ENCODE measurements at places on chromosomes 12 and 14.

DNA sequence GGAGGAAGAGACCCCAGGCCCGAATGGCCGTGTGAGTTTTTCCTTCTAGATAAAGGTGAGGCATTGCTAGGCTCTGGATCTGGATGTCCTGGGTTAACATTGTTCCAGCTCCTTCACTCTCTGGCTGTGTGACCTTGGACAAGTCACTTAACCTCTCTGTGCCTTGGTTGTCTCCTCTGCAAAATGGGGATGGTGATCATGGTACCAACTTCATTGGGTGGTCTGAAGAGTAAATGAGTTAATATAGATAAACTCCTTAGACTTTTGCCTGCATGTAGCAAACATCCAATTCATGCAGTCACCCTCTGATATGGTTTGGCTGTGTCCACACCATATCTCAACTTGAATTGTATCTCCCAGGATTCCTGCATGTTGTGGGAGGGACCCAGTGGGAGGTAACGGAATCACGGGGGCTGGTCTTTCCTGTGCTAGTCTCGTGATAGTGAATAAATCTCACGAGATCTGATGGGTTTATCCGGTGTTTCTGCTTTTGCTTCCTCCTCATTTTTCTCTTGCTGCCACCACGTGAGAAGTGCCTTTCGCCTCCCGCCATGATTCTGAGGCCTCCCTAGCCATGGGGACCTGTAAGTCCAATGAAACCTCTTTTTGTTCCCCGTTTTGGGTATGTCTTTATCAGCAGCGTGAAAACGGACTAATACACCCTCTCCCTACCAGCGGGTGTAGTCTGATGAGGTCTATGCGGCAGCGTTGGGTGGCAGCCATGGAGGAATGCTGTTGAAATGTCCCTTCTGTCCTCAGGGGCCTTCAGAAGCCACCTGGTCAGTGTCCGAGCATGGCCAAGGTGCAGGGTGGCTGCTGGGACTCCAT, 256.1 kb downstream of the GLT1D1 start:
- no peak for DNase-seq

GRCh38 chr12:53995378-53996239, 4.4 kb upstream of the HOXC9 start:
- DNase-seq, result peak; percentile 84

GRCh38 chr12:89353823-89354611, 1.7 kb upstream of the DUSP6 start:
- DNase-seq, result peak; percentile 67

DNA sequence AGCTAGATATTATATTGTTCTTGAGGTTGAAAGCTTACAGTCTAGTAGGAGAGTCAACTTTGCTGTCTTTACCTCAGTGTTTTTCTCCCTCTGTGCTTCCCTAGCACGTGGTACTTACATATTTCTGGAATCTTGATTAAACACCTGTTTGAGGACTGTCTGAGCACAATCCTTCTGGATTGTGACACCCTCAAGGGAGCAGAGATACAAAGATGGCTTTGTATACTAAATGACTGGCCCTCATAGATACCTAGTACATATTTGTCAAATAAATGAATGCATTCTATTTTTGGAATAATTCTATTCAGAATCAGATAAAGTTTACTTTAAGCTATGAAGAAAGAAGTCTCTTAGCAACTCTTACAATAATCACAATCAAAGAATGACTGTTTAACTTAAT, 113.3 kb downstream of the LRRK2 start:
- DNase-seq, result no peak

DNA sequence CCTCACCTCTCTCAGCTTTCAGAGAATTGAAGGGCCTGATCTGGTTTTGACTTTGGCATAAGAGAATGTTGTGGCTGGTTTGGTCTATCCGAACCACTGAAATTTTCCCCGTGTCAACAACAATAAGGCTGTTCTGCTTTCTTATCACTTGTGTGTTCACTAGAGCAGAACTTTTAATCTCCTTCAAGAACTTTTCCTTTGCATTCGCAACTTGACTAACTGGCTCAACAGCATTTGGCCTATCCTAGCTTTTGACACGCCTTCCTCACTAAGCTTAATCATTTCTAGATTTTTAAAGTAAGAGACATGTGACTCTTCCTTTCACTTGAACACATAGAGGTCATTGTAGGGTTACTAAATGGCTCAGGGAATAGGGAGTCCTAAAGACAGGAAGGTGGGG, 25.9 kb upstream of the EDDM3A start:
- DNase-seq, result no peak

GRCh38 chr14:66824251-66824650, 316.3 kb downstream of the GPHN start:
- no peak for DNase-seq

DNA sequence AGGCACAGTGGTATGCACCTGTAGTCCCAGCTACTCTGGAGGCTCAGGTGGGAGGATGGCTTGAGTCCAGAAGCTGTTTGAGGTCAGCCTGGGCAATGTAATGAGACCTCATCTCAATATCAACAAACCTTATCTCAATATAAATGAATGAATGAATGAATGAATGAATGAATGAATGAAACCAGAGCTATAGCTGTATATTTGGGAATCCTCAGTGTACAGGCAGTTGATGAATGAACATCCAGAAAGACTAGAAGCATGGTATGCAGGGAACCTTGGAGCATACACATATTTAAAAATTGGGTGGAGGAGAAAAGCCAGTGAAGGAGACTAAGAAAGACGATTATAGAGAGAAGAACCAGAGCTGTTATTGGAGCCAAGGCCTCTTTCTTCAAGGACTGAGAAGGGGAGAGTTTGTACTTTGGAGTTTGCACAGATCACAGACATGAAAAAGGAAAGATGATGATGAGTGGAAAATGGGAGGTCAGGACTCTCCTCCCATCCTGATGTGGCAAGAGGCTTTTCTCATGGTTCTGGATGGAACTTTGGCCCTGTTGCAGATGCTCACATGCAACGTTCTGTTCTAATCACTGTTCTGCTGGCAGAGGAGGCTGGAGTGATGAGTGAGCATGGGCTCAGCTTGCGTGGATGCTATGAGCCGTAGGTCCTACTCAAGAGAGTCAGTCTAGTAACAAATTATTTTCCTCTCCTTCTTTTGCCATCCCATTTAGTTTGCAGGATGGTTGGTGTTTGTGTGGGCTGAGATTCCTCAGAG, 114.4 kb downstream of the PRKCH start:
- no peak for DNase-seq

DNA sequence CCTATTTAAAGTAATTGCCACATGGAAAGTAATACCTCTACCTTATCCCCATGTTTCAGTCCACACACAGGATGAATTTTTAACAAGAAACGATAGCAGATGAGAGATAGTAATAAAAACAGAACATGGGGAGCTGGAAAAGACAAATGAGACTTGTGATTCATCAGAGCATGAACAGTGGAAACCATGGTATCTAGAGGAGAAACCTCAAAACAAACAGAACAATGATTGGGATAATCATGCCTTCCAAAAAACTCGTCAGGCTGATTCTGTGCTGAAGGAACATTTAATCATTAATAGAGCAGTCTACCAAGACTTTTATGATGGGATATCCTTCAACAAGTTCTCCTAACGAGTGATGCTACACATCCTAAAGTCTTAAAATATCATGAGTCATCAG, 1390.7 kb downstream of the FSCB start:
- no peak for DNase-seq

GRCh38 chr12:130970165-130970907, 16.6 kb downstream of the ADGRD1 start:
- DNase-seq, result no peak

DNA sequence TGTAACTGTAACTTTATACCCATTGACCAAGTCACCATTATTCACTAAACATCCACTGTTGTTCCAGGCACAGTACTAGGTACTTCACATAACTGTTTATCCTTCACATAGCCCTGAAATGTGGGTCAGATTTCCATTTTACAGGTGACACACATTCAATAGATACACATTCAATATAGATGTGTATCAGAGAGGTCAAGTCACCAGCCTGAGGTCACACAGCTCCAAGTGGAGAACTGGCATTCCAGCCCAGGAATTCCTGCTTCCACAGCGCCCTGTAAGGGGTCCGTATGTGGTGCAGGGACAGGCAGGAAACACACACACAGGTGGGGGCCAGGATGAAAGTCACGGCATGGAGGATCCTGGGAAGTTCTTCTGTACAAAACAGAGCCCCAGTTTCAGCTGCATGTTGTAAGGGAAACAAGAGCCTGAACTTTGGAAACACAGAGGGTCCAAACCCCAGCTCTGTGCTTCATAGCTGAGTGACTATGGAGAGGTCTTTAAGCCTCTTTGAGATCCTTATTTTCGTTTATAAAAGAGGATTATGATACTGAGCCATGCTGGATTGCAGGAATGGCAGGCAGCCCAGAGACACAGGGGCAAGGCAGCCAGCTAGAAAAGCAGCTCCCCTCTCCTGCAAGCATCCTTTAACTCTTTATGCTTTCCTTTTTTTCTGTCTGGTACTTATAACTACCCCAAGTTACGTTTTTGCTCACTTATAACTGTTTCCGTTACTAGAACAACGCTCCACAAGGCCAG, 50.3 kb upstream of the DICER1 start:
- DNase-seq, result no peak

- DNase-seq, result no peak
Measured at GRCh38 chr14:68041876-68042354, 222.3 kb downstream of the RAD51B start.

DNA sequence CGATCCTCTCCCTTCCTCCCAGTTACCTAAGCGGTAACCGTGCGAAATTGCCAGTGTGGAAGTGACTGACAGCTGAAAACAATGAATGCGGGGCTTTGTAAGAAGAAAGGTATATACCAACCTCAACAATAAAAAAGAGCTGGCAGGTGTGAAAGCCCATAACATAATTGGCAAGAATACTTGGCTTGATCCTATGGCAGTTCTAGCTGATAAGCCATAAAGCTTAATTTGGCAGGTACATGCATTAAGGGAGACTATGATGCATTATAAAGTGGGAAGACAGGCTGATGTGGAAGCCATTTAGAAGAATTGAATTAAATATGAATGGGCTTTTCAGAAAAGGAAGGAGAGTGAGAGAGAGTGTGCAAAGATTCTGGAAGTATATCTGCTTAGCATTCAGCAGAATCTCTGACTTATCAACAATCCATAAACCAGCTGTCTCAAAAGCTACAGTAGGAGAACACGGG, 71.3 kb downstream of the CRACR2A start:
- DNase-seq, result no peak

GRCh38 chr14:35242599-35243311, 49.4 kb upstream of the PSMA6 start:
- no peak for DNase-seq

GRCh38 chr14:98775892-98776291, 496.1 kb downstream of the BCL11B start:
- no peak for DNase-seq

DNA sequence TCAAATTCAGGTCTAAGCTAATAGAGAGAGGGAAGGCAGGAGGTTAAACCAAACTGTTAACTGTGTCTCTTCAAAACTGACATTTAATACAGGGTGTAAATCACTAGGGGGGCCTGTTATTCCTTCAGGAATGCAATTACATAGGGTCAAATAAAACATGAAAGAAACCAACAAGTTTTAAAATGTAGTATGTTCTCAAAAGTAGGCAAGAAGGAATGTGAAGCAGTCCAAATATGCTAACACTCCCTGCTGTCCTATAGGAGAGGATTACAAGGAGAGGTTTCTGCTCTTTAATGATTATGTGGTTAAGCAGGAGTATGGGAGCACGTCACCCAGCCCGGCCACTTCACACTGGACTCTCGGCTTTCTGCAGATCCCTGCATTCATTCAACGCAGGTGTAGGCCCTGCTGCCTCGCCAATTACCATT, 42.5 kb upstream of the BMP4 start:
- DNase-seq, result peak; percentile 87

GRCh38 chr12:131987552-131987951, 37.8 kb downstream of the EP400 start:
- no peak for DNase-seq

GRCh38 chr14:61260939-61261776, 20.0 kb downstream of the TMEM30B start:
- peak; percentile 84 for DNase-seq

GRCh38 chr14:53894456-53894855, 62.2 kb downstream of the BMP4 start:
- DNase-seq, result peak; percentile 84

- DNase-seq, result no peak
Measured at GRCh38 chr12:69105101-69105962, 134.0 kb upstream of the CPSF6 start.

GRCh38 chr14:100664841-100665510, 61.7 kb upstream of the DLK1 start:
- peak; percentile 58 for DNase-seq

DNA sequence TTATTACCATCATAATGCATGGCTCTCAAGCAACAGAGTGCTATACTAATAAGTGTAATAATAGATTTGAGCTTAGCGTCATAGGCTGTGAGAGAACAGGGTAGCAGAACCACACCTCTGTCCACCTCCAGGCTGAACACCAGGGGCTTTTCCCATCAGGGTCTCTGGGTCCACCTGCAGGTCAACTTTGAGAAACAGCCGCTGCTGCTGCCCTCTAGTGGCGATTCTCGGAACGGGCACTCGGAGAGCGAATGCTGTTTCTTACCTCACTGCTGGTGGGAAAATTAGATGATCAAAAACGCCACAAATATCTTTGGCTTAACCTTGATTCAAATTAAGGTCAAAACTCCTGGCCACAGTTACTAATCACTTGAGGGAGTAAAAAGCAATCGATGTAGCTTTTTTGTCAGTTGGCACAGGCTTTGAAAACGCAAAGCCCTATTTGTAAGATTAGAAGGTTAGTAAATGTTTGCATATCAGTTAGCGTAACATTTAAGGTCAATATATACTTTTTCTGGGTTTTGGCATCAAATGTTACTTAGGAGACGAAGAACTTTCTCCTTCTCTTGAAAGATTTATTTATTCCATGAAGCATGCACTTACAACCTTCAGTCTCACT, 127.9 kb upstream of the TMEM132D start:
- DNase-seq, result peak; percentile 34

- DNase-seq, result no peak
Measured at GRCh38 chr14:21575661-21576060, 4.2 kb downstream of the OR10G3 start.

DNA sequence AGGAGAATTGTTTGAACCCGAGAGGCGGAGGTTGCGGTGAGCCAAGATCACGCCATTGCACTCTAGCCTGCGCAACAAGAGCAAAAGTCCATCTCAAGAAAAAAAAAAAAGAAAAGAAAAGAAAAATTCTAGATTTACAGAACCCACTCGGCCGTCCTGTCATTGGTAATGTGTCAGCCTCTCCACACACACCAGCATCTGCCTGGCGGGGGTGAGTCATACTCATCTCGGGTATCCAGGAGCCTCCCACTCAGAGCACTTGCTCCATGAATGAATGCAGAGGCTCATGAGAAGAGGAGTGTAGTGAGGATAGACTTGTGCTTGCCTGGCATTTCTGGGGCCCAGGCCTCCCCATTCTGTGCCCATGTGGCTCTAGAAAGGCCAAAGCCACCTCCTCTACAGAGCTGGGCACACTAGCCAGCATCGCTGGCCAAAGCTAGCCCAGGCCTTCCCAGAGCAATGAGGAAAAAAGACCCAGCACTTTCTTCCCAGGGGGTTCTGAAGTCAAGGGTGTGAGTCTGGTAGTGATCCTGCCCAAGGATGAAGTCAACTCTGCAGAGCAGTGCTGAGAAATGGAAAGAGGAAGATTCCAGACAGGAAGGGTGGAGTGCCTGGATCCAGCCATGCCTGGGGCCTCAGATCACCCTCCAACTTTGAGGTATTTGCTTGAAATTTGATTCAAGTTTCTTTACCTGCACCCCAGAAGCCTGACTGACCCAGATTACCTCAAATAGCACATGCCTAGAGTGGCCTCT, 31.2 kb upstream of the KLC1 start:
- DNase-seq, result peak; percentile 80

GRCh38 chr12:68334132-68334531, 2.0 kb upstream of the MDM1 start:
- no peak for DNase-seq

- no peak for DNase-seq
Measured at GRCh38 chr12:127268213-127268612, 998.8 kb upstream of the TMEM132C start.
